NCI-H524 (cell line): ENCODE measurements at places on chromosomes 6 and 20.

- no peak for DNase-seq
Observed at GRCh38 chr6:129189266-129189665, 306.3 kb downstream of the LAMA2 start.

DNA sequence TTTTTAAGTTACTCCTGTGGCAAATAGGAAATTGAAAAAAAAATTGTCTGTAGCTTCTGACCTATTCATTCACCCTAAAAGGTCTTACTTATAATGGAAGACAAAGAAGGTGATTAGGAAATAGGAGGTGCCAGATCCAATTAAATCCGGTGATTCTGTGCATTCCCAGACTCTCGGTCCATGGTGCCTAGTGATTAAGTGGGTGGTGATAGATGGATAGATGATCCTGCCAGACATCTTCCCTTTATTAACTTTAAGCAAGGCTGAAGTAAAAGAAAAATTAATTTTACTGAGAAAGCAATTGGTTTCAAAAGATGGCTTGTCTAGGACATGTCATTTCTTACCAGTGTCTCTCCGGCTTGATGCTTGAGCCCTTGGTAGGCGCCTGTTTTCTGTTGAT lies 80.0 kb downstream of the SH3BGRL2 start:
- no peak for DNase-seq

- no peak for DNase-seq
Observed at GRCh38 chr6:167314180-167314821, 10.6 kb upstream of the TTLL2 start.

- DNase-seq, result no peak
Observed at GRCh38 chr6:82712826-82713225, 349.2 kb downstream of the TPBG start.

DNA sequence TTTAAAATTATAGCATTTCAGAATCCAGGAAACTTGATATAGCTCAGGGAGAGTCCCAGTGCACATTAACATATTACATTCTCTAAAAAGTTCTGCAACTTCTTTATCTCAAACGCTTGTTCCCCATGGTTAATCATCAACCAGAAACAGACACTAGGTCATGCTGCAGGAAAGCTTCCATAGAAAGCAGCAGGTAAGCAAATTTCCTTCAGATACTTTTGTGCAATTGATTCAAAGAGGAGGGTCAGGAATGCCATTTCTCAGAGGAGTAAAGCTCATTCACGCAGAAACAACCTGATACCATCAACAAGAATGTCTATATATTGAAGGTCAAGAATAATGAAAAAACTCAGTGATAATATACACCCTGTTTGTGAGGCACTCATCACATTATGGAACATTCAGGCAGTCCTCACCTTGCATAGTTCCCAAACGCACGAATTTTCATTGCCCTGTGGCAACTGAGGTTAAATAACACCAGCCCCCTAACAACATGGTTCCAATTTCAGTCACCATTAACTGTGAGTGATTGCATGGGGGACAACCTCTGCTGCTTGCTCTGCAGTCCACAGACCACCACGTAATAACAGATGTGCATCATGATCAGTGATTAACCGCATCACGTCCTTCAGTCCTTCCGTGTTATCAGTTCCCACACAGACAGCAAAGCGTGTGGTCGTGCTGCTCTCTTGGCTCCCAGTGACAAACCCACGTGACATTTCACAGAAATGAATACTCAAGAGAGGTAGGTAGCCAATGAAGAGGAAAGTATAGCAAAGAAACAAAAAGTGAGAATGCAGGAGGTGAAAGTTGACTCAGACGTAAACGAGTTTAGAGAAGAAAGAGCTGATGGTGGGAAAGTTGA lies 95.7 kb downstream of the LY86 start:
- no peak for DNase-seq

GRCh38 chr6:154991207-154991606 lies 3.9 kb upstream of the TIAM2 start:
- DNase-seq, result no peak

DNA sequence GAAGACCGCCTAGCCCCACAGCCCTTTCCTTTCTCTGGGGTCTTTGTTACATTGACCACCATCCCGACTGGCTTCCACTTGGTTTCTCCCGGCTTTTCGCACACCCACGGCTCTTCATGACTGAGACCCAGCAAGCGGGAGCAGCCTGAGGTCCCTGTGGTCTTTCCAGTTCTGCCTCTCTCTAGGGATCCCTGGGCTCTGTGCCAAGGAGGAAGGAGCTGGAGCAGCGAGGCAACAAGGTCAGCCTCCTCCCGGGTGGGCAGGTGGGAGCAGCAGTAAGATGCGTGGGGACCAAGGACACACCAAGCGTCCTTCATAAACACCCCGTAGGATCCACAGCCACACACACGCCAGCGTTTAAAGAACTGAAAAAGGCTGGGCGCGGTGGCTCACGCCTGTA lies 29.6 kb upstream of the MRGBP start:
- DNase-seq, result no peak

- peak; percentile 89 for DNase-seq
Observed at GRCh38 chr6:143575440-143575839, 63.9 kb upstream of the FUCA2 start.

- DNase-seq, result no peak
Observed at GRCh38 chr20:60863548-60863947, 388.5 kb upstream of the CDH4 start.
